Astrocyte (in vitro differentiated cells and primary cell): ENCODE measurements at places on chromosomes 13 and 19. TPM values are rescaled to one million over a fixed set of nuclear protein-coding genes. Genes with fewer than 3 reads are reported as not detected.

Gene ZNF383
- 7.0 and 7.4 TPM in 2 replicates for total RNA-seq

Gene TMC4
- 0.94 and 1.9 TPM in 2 replicates for total RNA-seq

Gene PSG2
- total RNA-seq = 0.31 and 0.41 TPM in 2 replicates

Gene TEX101
- not detected in 2 replicates for total RNA-seq

- no peak overlapping the region for H3K27ac ChIP-seq
- peaks cover 4% of the 10 kb centered on the region for H3K4me1 ChIP-seq
- H3K27me3 ChIP-seq = no peaks in the 10 kb centered on the region
Observed at GRCh38 chr13:102593466-102593865, 3.3 kb upstream of the TPP2 start.

DNA sequence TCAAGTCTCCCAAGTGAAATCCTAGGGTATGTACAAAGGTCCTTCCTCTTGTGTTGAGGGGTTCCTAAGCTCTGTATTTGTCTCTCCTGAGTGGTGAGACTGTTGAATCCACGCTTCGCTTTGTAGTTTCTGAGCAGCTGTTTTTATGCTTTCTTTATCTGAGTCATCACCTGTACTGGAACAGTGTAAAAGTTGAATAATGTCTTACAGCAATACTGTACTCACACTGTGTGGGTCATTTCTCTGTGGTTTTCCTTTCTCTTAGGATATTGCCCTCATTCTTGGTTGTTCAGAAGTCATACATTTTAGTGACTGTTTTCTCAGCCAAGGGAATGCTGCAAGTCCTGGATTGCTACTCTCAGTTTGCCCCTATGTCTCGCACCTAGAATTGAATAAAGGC, 1596.6 kb downstream of the SLITRK5 start:
- no peak overlapping the region for H3K27ac ChIP-seq
- no peaks in the 10 kb centered on the region for H3K27me3 ChIP-seq
- DNase-seq = peak; percentile 25
- no peak overlapping the region for H3K4me3 ChIP-seq

DNA sequence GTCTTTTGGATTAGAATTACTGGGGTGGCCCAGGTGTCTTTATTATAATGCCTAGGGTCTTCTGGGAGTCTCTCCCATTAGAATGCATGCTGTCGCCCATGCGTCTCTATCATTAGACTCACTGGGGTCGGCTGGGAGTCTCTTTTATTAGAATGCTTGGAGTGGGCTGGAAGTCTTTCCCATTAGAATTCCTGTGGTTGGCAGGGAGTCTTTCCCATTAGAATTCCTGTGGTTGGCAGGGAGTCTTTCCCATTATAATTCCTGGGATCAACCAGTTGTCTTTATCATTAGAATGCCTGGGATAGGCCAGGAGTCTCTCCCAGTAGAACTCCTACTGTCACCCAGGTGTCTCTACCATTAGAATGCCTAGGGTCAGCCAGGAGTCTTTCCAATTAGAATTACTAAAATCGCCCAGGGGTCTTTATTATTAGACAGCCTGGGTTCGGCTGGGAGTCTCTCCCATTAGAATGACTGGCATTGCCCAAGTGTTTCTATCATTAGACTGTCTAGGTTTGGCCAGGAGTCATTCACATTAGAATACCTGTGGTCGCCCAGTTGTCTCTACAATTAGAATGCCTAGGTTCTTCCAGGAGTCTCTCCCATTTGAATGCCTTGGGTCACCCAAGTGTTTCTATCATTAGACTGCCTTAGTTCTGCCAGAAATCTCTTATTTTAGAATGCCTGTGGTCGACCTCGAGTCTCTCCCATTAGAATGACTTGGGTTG, 1558.5 kb downstream of the UQCRFS1 start:
- no peak for DNase-seq
- H3K27ac ChIP-seq = no peak overlapping the region
- no peak overlapping the region for H3K4me3 ChIP-seq
- no peaks in the 10 kb centered on the region for H3K27me3 ChIP-seq
- no peaks in the 10 kb centered on the region for H3K4me1 ChIP-seq

DNA sequence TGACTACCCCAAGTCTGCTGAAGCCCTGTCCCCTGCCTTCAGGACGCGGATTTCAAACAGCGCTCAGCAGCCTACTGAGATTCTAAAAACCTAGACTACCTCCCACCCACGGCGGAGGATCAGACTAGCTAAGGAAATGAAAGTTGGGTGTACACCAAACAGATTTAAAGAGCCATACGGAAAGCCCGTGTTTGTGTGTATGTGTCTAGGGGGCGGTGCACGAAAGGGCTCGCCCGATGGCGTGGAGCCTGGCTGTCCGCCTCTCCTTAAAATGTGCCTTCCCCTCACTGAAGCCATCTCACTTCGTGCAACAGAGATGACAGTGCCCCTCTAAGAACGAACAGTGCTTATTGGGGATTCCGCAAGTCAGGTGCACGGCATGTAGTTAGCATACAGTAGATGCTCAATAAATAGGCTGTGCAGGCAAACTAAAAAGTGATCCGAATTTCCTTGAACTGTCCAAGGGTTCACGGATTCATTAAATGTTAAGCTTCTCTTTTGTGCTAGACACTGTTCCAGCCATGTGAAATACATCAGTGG, 639 bp downstream of the LENG1 start:
- H3K4me1 ChIP-seq = peaks cover 28% of the 10 kb centered on the region
- peak overlapping the region; percentile 93 for H3K27ac ChIP-seq
- peak overlapping the region; percentile 77 for H3K4me3 ChIP-seq
- H3K36me3 ChIP-seq = peaks cover 24% of the 10 kb centered on the region
- DNase-seq = no peak

GRCh38 chr19:1470305-1471009, 8.6 kb downstream of the C19orf25 start:
- H3K27ac ChIP-seq = no peak overlapping the region
- H3K36me3 ChIP-seq = no peaks in the 10 kb centered on the region
- peaks cover 12% of the 10 kb centered on the region for H3K4me1 ChIP-seq
- no peak for DNase-seq

DNA sequence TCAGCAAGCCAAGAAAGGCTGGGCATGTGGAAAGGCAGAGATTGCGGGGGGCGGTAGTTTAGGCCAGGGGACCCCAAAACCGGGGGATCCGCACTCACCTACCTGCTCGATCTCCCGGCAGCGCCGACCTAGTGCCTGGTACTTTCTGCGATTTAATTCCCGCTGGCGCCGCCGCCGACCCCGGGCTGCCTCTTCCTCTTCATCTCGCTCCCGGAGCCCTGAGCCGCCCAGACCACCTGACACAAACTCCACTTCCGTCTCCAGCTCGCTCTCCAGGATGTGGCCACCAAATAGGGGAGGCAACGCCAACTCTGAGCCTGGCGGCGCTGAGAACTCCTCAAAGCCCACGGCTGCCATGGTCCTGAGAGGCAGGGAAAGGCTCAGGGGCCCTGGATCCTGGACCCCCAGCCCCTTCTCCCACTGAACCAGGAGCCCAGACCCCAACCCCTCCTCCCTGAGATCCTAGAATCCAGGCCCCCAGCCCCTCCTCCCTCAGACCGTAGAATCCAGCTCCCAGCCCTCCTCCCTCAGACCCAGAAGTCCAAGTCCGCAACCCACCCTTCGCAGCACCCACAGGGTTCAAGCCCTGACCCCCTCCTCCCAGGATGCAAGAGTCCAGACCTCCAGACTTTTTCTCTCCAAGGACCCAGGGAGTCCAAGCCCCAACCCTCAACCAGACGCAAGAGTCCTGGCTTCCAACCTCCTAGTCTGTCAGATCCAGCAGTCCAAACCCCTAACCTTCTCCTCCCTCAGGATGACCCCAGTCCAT, 933 bp downstream of the TFPT start:
- peaks cover 11% of the 10 kb centered on the region for H3K4me1 ChIP-seq
- H3K27ac ChIP-seq = peak overlapping the region; percentile 88
- H3K36me3 ChIP-seq = peaks cover 7% of the 10 kb centered on the region

- no peak overlapping the region for H3K4me3 ChIP-seq
- H3K27ac ChIP-seq = no peak overlapping the region
- H3K27me3 ChIP-seq = peaks cover 4% of the 10 kb centered on the region
- no peaks in the 10 kb centered on the region for H3K4me1 ChIP-seq
- no peak for DNase-seq
Observed at GRCh38 chr19:51783372-51783771, 11.6 kb upstream of the FPR3 start.

GRCh38 chr19:3595521-3596061, 10.3 kb downstream of the GIPC3 start:
- no peaks in the 10 kb centered on the region for H3K27me3 ChIP-seq
- no peak overlapping the region for H3K27ac ChIP-seq
- no peaks in the 10 kb centered on the region for H3K4me1 ChIP-seq
- DNase-seq = no peak
- H3K36me3 ChIP-seq = no peaks in the 10 kb centered on the region

DNA sequence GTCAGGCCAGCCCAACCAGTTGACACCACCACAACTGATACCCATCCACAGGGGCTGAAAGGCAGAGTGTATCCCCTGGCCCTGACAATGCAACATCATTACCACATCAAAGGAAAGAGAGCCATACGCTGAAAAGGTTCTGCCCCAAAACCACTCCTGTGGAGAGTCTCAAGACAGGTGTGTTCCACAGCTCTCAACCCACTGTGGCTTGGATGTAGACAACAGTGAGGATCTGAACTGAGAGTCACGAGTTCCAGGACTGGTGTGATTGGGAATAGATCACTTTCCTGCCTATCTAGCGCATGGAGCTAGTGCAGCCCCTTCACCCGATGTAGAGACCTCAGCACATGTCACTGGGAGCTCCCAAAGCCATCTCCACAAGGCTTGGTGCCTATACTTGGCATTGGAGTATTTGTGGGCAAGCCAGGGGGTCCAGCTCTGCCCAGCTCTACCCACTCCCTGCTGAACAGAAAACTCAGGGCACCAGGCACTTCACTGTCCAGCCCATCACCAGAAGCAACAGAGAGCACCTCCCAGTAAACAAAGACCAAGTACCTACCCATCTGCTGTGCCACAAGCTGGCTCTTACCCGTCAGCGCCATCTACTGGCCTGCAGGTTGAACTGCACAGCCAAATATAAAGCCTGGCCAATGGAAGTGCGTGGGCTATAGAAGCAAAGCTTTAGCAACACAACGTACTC, 579.5 kb downstream of the UQCRFS1 start:
- H3K4me1 ChIP-seq = no peaks in the 10 kb centered on the region
- H3K36me3 ChIP-seq = no peaks in the 10 kb centered on the region
- H3K4me3 ChIP-seq = no peak overlapping the region
- peak; percentile 38 for DNase-seq
- no peaks in the 10 kb centered on the region for H3K27me3 ChIP-seq

DNA sequence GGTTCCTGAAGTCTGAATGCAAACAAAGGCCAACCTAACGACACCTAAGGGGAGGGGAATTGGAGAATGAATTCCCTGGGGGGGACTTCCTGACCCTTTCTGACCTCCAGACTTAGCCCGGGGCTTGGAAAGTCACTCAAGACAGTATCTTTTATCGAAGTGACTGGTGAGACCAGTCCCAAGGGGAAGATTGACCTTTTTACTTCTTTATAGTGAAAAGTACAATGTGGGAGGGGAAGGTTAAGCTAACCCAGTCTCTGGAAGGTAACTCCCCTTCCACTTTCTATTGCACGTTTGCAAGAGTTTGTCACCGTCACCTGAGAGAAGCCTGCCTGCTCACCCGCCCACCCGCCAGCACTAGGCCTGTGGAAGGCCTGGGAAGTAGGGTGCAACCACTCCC, 111.9 kb downstream of the EFNB2 start:
- H3K36me3 ChIP-seq = no peaks in the 10 kb centered on the region
- no peak overlapping the region for H3K27ac ChIP-seq
- no peaks in the 10 kb centered on the region for H3K27me3 ChIP-seq
- no peak overlapping the region for H3K4me3 ChIP-seq

DNA sequence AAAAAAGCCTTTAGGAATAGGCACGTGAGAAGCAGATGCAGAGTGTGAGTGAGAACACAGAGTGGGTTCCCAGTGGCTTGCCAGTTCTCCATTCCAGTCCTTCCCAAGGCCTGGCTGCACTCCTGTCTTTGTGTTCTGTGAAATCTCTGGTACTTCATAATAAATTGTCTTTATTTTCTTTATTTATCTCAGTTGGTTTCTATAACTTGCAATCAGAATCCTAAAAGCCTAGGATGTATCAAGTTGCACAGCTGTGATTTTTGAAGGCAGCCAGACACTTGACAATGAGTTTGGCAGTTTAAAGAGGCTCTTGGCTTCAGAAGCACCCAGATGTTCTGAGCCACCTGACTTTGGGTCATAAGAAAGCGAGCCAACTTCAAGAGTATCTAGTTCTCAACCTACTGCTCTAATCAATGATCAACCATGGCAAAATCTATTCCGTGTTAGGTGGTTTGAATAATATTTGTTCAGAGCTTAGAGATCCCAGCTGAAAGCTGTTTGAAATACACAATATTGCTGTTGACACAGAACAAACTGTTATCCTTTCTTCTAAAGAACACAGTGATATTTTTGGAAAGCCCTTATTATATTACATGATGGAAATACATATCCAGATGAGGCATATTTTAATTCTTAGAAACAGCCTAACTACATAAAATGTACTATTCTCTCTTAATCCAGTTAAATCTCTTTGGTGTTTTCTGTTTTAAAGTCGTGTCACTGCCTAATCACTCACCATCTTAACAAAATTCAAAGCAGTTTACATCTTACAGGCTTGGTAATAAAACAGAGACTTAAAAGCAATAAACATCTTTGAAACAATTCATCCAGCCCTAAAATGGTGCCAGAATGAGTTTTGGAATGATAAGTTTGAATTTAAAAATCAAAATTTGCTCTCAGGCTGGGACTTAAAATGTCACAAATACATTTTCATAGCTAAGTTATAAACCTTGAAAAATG, 483.0 kb upstream of the NBEA start:
- no peak for DNase-seq
- H3K36me3 ChIP-seq = no peaks in the 10 kb centered on the region
- no peak overlapping the region for H3K27ac ChIP-seq

GRCh38 chr13:59354665-59355369, 808.9 kb downstream of the DIAPH3 start:
- no peaks in the 10 kb centered on the region for H3K36me3 ChIP-seq
- H3K27ac ChIP-seq = no peak overlapping the region
- no peaks in the 10 kb centered on the region for H3K4me1 ChIP-seq
- no peaks in the 10 kb centered on the region for H3K27me3 ChIP-seq

- H3K27ac ChIP-seq = no peak overlapping the region
- H3K27me3 ChIP-seq = no peaks in the 10 kb centered on the region
- H3K4me1 ChIP-seq = no peaks in the 10 kb centered on the region
- no peak for DNase-seq
- no peaks in the 10 kb centered on the region for H3K36me3 ChIP-seq
Observed at GRCh38 chr13:33784738-33785137, 33.2 kb upstream of the RFC3 start.

GRCh38 chr13:26485288-26485687, 72.2 kb upstream of the WASF3 start:
- no peak overlapping the region for H3K27ac ChIP-seq
- no peaks in the 10 kb centered on the region for H3K36me3 ChIP-seq
- no peak overlapping the region for H3K4me3 ChIP-seq

DNA sequence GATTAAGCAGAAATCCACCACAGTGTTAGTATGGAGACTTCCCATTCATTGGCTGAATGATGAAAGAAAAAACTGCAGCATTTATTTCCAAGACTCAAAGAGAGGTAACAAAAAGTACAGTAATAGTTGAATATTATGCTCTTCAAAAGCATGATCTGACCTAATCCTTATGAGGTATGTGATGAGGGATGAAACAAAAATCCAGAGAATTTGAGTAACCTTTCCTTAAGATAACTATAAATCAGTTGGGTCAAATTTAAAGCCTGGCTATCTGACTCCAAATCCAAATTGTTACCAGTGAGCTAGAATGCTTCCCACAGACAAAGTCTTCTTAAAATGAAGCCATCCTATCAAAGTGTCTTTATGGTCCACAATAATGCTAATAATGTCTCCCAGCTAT, 38.1 kb downstream of the NUFIP1 start:
- H3K4me1 ChIP-seq = peaks cover 7% of the 10 kb centered on the region
- H3K27ac ChIP-seq = peak overlapping the region; percentile 31
- no peak overlapping the region for H3K4me3 ChIP-seq
- no peaks in the 10 kb centered on the region for H3K27me3 ChIP-seq
- peak; percentile 60 for DNase-seq

GRCh38 chr19:29546583-29547190, 20.9 kb downstream of the VSTM2B start:
- no peaks in the 10 kb centered on the region for H3K4me1 ChIP-seq
- H3K27me3 ChIP-seq = no peaks in the 10 kb centered on the region
- H3K36me3 ChIP-seq = no peaks in the 10 kb centered on the region
